ENCODE measurements at places on chromosomes 11 and 22.

DNA sequence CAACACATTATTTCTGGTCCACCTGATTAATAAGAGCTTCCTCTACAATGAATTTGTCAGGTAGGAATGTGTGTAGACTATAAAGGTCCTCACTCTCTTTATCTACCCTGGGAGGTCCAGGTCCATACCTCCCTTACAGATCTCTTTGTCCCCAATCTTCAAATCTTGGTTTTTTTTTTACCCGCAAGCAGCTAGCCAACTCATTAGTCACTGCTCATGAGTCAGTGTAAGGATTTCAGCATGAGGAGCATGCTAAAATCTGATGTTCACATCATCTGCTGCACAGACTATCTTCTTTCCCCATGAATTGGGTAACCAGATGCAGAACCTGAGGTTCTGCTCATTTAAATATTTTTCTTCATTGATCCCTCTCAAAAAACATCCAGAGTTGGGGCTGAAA, 397.0 kb upstream of the ISX start:
- DNase-seq, result no peak

DNA sequence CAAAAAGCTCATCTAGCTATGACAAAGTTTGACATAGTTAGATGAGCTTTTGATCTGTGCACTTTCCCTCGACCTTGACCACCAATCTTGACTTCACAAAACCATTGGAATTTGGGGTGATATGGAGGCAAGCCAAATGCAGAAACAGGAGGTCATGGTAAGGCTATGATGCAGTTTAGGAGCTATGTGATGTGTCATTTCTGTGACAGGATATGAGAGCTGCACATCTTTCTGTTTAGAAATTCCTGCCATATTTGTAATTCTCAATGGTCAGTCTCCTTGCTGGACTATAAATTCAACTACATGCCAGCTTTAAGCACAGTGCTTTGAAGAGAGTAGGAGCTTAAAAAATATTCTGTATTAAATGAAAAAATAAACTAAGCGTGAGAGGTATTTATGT, 12.9 kb downstream of the OR51B6 start:
- peak; percentile 58 for DNase-seq

- DNase-seq, result no peak
Measured at GRCh38 chr11:13003736-13004493, 5.2 kb upstream of the RASSF10 start.

DNA sequence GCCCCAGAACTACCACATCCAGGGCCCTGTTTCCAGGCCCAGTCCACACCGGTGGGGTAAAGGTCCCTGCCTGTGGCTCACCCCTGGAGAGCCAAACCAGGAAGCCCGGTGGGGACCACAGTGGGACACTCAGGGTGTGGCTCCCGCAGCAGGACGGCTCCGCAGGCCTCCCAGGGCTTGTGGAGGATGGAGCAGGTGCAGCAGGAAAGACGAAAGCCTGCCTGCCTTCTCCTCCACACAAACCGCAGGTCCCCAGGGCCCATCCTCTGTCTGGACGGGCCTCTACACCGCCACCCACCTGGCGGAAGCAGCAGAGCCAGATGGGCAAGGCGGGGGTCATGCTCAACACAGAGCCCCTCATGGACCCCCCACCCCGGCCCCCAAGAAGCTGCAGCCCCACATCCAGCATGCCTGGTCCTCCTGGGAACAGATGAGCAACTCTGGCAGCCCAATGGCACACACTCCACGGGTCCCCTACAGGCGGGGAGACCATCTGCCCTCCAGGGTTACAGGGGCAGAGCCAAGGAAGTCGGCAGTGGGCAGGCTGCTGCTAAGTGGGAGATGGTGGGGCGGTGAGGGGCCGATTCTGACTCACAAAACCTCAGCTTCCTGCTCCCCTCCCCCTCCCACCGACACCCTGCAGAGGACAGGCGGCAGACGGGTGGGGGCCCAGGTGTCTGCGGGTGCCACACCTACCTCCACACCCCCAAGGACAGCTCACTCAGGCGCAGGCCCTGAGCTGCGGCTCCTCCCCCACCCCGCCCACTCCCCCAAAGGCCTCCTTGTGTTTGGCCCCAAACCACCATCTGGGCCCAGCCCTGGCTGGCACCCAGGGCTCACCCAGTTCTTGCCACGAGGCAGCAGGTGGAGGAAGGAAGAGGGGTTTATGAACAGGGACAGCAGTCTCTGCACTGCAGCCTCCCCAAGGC, 5.2 kb downstream of the SBF1 start:
- peak; percentile 97 for DNase-seq

GRCh38 chr11:129395883-129396282, 20.2 kb downstream of the BARX2 start:
- no peak for DNase-seq

GRCh38 chr11:36362902-36363301, 66.8 kb downstream of the PRR5L start:
- DNase-seq, result peak; percentile 88

- DNase-seq, result peak; percentile 82
Measured at GRCh38 chr22:20530368-20531153, 23.2 kb downstream of the MED15 start.

DNA sequence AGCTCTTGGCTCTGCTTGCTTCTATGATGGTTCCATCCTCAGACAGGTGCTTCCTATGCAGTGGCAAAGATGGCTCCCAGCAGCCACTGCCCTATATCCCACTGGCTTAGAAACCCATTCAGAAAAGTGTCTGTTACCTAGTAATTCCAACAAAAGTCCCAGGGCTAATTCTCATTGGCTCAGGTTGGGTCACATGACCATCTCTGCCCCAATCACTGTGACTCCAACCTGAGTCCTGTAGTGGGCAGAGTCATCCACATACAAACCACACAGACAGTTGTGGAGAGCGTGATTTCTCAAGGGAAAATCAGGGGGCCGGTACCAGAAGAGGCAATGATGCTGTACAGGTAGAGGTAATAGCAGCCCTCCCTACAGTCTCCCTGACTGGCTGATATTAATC, 67.5 kb downstream of the LHFPL7 start:
- no peak for DNase-seq

- DNase-seq, result peak; percentile 17
Measured at GRCh38 chr11:10488934-10489691, 34.0 kb downstream of the AMPD3 start.

- no peak for DNase-seq
Measured at GRCh38 chr11:111913997-111914396, 1.5 kb downstream of the HSPB2 start.

Measured in SW480 (cell line).